ENCODE measurements at places on chromosomes 6 and 20.

GRCh38 chr6:46048646-46049297 lies 33.1 kb upstream of the CLIC5 start:
- no peak for DNase-seq

DNA sequence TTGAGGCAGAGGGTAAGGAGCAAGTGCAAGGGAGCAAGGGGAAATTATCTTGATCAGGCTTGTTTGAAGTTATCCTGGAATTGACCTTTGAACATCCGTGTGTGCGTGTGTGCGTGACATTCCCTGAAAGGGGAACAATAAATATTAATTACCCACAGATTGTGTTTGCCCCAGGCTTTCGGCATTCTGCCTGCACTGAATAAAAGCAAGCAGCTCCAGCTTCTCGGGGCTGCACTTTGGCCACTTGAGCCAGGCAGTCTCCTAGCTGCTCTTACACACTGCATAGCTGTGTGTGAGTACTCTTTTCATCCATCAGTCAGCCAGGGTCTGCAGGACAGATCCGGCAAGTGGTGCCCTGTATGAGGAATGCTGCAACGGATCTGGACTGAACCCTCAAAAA lies 107.7 kb upstream of the BTN3A2 start:
- peak; percentile 40 for DNase-seq

DNA sequence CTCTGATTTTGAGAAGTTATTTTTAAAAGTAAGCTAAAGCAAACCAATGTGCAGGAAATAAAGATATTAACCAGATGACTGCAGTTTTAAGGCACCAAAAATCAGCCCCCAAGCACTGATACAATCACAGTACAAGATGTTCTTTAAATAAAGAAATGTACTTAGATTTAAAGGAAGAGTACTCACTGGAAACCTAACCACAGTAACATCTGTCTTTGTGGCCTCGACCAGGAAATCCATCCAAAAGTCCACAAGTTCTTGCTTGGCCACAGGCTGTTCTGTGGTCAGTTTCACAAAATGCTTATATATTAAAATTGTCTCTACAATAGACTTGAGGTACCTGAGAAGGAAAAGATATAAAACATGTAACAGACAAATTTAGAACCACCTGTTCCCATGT lies 105.9 kb upstream of the MAP7 start:
- no peak for DNase-seq

- DNase-seq = no peak
Measured at GRCh38 chr6:141077355-141078333, 1055.1 kb upstream of the GJE1 start.

GRCh38 chr6:225121-225721 lies 67.1 kb upstream of the DUSP22 start:
- no peak for DNase-seq

GRCh38 chr6:107730106-107730505 lies 94.0 kb downstream of the SCML4 start:
- peak; percentile 54 for DNase-seq

DNA sequence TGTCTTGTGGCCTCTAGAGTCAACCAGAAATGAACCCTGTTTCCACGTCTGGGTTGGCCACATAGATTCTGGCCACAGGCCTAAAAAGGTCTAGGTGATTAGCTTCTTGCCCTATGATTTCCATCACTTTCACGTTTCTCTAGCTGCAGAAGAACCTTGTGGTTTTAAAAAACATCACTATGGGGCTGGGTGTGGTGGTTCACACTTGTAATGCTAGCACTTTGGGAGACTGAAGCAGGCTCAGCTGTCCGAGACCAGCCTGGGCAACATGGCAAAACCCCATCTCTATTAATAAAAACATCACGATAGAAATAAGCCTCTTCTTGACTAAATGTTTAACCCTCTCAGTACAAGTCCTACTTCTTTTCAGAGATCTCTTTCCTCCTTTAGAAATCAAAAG lies 27.6 kb downstream of the POLR1C start:
- no peak for DNase-seq

DNA sequence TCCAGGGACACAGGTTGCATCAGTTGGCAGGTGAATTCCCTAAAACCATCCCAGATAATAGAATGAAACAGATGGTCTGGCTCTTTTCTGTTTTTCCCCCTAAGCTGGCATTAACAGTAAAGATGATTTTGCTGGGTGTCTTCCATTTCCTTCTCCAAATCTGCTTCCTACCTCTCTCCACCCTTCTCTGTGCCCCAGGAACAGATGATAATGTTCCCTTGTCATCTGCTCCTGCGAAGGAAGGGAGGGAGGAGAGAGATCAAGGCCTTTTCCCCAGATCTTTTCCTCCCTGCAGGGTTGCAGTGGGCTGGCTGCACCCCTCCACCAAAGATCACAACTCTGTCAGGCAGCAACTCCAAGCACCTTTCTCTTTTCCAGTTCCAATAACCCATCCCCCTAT lies 156.5 kb upstream of the PRDM1 start:
- DNase-seq = no peak

GRCh38 chr6:64486578-64487351 lies 851.2 kb downstream of the PHF3 start:
- no peak for DNase-seq

DNA sequence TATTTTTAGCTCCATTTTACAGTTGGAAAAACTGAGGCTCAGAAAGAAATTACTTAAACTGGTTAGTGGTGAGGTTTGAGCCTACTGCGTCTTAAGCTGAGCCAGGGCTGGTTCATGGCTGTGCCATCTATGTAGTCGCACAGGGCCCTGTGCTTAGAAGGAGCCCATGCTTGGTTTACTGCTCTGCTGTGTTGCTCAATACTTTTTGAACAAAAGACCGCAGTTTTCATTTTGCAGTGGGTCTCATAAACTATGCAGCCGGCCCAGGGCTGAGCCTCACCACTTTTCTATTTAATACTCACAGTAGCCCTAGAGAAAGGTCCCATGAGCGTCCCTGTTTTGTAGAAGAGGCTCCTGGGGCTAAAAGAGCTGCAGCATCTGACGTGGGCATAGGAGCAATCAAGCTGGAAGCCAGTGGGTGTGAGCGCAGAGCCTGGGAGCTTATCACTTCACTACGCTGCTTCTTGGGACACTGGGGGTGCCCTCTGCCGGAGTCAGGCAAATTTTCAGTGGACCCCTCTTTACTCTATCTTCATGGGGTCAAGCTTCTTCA lies 501 bp downstream of the SIRPB2 start:
- DNase-seq = no peak

DNA sequence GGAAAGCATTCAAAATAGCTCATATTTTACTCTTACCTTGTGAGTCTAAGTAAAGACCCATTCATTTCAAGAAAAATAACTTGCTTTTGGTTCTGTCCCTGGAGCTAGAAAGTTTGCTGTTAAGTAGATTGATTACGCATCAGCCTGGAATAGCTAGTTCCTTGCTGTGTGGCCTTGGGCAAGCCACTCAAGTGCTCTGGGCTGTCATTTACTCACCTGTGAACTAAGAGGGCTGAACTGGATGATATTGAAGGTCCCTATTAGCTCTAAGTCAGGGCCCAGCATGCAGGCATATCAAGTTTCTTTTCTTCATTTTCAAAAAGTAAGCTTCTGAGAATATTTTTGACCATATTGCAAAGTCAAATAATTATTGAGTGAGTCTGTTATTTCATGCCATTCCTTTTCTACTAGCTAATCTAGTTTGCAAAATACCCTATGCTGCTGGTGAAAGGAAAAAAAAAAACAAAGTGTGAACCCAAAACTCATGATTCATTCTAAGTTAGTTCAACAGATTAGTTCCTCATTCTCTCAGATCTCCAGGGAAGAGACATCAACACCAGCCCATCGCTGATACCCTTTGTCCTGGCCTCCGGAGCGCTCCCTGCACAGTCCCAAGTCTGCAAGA lies 106.5 kb upstream of the GMDS start:
- no peak for DNase-seq

DNA sequence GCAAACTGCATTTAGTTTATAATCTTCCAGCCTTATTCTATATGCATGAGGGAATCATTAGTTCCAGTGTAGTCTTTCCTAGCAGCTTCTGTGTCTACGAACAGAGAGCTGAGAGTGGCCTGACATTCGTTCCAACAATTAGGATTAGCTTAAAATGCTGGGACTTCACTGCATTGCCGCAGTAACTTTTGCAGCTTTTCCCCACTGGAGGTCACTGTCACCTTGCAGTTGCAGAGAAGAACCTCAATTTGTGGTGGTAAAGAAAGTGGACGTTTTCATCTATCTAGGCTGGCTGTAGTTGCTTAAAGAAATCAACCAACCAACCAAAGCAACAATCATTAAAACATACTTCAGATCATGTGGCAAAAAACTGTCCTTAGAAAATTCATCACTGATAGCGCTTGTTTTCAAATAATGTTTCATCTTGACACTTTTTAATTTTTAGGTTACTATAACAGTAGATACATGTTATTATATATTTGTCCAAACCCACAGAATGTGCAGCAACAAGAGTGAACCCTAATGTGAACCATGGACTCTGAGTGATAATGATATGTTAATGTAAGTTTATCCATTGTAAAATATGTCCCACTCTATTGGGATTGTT lies 12.2 kb downstream of the MYLK4 start:
- DNase-seq = no peak

DNA sequence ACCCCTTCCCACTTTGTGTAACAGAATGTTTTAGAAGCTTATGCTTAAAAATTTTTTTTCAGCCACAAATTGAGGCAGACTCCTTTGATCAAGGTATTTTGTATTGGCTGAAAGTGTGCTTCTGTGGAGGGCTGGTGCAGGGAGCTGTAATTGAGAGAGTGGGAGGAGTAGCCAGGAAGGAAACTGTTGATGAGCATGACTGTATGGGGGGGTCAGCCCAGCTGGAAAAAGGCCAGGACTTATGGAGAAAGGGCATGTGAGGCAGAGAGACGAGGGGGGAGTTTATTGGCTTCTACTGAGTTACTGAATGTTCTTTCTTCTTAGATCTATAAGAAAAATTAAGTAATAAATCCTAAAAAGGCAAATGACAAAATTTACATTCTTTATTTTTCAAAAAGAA lies 13.4 kb downstream of the RFPL4B start:
- no peak for DNase-seq

DNA sequence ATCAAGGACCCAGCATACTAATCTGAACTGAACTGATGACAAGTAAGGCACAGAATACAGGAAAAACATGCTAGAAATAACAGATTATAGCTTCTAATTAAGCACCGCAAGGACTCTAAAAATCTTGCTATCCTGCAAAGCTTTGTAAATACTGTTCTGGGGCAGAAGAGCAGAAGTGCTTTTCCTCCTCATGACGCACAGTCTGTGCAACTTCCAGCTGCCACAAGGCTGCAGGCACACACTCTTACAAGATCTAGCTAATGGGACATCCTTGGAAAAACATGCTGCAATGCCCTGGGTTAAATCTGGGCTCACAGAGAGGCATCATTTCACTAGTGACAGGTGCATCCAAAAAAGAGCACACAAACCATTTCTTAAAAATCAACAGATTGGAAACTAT lies 188.6 kb downstream of the GJA10 start:
- DNase-seq = no peak

DNA sequence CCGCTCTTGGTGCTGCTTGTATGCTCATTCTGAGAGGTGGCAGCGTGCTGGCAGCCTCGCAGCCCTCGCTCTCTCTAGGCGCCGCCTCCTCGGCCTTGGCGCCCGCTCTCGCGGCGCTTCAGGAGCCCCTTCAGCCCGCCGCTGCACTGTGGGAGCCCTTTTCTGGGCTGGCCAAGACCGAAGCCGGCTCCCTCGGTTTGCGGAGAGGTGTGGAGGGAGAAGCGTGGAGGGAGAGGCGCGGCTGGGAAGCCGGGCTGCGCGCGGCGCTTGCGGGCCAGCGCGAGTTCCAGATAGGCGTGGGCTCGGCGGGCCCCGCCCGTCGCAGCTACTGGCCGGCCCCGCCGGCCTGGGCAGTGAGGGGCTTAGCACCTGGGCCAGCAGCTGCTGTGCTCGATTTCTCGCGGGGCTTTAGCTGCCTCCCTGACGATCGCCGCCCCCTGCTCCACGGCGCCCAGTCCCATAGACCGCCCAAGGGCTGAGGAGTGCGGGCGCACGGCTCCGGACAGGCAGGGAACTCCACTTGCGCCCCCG lies 19.5 kb upstream of the FAM8A1 start:
- DNase-seq = no peak

DNA sequence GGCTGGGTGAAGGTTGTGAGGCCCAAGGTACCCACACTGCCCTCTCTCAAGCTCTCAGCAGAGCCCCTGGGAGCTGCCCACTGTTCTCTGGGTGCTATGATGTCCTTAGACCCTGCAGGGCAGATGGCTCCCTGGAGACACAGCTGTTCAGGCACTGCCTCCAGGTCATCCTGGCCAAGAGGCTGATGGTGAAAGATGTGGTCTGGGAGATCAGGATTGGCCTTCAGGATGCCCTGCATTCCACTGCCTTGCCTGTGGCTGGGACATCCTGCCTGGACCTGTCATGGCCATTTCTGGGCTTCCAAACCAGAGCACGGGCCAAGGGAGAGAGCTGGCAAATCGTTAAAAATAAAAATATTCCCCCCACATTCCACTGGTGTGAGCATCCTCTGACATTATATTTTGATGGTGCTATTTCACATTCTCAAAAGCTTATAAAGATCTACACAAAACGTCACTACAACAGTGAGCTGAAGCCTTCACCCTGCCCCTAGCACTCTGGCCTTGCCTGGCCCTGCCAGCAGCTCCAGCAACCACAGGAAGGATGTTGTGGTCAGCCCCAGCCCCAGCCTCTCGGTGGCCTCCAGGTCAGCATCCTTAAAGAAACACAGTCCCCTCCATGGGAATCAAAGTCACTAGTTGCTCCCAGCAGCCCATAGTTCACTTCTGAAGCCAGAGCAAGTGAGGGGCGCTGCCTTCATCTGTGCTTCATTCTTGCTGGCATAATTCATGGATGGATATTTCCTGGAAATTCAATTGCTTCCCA lies 13.5 kb upstream of the KCNK16 start:
- DNase-seq = no peak

- DNase-seq = no peak
Measured at GRCh38 chr20:10632721-10633509, 40.9 kb downstream of the JAG1 start.

DNA sequence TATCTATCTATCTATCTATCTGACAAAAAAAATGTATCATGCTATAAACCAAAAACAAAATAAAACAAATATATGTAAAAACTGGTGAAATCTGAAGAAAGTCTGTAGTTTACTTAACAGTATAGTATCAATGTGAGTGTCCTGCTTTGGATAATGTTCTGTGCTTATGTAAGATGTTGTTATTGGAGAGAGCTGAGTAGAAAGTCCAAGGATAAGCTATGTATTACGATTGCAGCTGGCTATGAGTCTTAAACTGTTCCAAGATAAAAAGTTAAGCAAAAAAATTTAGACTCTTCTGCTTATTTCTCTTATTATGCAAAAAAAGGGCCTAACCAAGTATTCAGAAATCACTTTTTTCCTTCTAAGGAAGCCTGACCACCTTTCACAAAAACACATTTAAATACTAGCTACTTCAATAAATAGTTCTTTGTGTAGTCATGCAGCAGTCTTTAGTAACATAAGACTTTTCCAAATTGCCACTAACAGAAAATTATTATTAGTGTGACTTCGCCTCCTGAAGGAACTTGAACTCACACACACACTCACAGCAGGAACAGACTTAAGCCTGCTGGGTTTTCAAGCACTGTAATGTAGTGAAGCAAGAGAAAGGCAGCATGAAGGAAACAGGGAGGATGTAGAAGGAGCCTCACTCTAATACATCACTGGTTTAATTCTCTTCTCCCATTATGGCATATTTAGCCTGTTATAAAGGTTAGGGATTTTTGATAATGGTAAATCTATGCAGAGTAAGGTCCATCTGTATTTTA lies 265.8 kb upstream of the GJE1 start:
- DNase-seq = no peak

GRCh38 chr6:6869094-6869493 lies 238.7 kb upstream of the RREB1 start:
- DNase-seq = no peak

Data from vagina (tissue), 2 donors.